ENCODE measurements at places on chromosomes 5 and 9. TPM values are rescaled to one million over a fixed set of nuclear protein-coding genes. Genes with fewer than 3 reads are reported as not detected.

DNA sequence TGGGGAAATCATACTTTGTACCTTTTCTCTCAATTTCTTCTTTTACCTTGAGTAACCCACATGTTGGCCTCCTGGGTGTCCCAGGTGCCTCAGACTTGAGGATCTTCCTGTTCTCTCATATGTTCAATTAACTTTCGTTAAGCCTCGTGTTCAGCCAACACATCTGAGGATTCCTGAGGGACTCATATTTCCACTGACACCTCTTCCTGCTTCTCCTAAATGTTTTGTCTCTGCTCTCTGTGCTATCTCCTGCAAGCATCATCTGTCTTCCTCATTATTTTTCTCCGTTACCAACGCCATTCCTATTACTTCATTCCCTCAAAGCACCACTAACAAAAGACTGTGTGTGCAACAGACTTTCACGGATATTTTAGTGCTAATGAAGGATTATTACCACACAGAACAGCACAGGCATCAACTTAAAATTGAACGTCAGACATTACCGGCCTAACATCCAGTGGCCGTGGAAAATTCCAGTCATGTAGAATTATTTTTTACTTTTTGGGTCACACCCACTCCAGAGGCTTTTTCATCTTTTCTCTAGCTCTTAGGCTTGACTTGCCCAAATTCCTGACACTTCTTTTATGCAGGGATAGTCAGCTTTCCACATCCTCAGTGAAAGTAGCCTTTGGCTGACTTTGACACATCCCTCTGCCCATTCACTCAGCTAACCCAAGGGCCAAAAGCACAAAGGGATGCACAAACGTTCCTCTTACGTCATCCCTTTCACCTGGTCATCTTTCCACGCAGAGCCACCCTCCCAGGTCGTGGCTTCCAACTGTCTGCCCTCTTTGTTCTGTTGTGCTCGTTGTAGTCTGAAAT is 46.0 kb upstream of the OSMR start:
- DNase-seq, result no peak

Gene AJM1
- 8.6 TPM for total RNA-seq

GRCh38 chr5:2651116-2651515 is 100.4 kb downstream of the IRX2 start:
- DNase-seq, result no peak

DNA sequence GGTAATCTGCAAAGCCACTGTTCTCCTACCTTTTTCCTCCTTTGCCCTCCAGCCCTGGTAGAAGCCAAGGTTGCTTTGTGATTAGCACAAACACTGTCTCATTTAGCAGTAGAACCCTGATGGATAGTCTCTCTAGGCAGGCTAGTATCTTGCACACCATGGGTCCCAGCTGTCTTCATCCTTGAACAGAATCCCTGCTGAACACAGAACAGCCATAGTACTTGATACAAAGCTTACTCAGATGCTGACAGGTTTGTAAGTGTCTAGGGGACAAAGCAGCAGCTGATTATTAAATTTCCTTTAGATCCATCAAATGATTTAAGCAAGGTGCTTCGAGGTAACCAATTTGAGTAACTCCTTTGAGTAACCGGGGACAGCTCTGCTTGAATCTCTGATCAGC is 163.7 kb upstream of the PPP1R2B start:
- DNase-seq, result no peak

GRCh38 chr9:76996700-76997099 is 22.8 kb upstream of the FOXB2 start:
- no peak for DNase-seq

Gene FYB1
- 4.5 TPM for total RNA-seq

DNA sequence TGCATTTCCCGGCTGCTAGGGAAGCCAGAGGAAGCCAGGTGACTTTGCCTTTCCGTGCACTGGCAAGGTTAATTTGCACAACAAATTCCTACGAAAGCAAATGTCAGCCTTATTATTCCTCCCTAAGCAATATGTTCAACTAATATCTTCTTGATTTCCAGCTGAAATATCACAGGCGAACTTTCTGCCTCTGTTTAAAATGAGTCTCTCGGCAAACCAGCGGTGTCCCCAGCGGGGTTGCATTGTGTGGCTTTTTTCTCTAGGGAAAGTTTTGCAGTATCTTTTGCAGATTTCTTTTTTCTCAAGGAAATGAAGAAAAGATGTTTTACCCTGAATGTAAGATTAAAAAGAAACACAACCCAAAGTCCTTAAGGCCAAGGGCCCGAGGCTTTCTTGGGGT is 1.9 kb downstream of the DBH start:
- DNase-seq, result no peak

- DNase-seq, result no peak
Observed at GRCh38 chr9:109512170-109512756, 14.2 kb upstream of the PTPN3 start.

- DNase-seq, result no peak
Observed at GRCh38 chr9:126705767-126706697, 92.3 kb downstream of the LMX1B start.

Gene TXNDC8
- not detected for total RNA-seq

Gene FST
- 1.9 TPM for total RNA-seq

DNA sequence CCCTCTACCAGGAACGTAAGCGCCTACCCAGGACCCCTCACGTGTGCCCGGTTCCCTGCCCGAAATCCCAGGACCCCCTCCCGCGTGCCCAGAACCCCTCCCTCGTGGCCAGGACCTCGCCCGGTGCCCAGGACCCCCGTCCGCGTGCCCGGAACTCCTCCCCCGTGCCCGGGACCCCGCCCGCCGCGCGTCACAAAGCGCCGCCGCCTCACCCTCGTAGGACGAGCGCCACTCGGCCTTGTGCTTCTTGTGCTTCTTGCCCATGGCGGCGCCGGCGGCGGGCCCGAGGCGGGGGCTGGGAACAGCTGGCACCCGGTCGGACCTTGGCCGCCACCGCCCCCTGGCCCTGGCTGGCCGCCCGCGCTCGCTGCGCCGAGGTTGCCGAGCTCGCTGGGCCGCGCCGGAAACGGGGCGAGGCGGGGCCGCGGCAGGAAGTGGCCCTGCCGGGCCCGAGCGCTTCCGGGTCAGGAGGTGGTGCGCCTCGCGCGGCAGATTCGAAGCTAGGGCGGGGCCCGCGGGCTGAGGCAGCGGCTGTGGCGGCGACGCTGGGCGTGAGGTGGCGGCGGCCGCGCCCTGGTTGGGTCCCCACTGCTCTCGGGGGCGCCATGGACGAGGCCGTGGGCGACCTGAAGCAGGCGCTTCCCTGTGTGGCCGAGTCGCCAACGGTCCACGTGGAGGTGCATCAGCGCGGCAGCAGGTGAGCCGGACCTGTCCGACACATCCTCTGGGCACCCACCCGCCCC is at the start of the genes BRD9 and TRIP13:
Gene BRD9, minus strand, starts transcription at position 408 of the 743 bp plus-strand sequence. Its CDS starts 144 bp downstream, at position 264.
Gene TRIP13, plus strand, starts transcription at position 491 of the 743 bp plus-strand sequence. Its CDS starts 115 bp downstream, at position 606.
- peak; percentile 92 for DNase-seq

Gene DTWD2
- 10.1 TPM for total RNA-seq

Gene DBH
- not detected for total RNA-seq

Gene OMD
- 6.5 TPM for total RNA-seq
